ENCODE measurements at places on chromosomes 13 and 19. TPM values are rescaled to one million over a fixed set of nuclear protein-coding genes. Genes with fewer than 3 reads are reported as not detected.

The DZIP1 gene
- 0.41 TPM for polyA plus RNA-seq

The ZIC2 gene
- 0.05 TPM for polyA plus RNA-seq

The WDR88 gene
- polyA plus RNA-seq, result 0.19 TPM

The ZNF677 gene
- 0.09 TPM for polyA plus RNA-seq

The IL27RA gene
- 40.8 TPM for polyA plus RNA-seq

The FUT2 gene
- 0.13 TPM for polyA plus RNA-seq

The MAMSTR gene
- 0.48 TPM for polyA plus RNA-seq

The EBI3 gene
- polyA plus RNA-seq, result 278 TPM

The CRLF1 gene
- polyA plus RNA-seq, result 0.63 TPM

The ZNF93 gene
- 2.4 TPM for polyA plus RNA-seq

The PLIN5 gene
- not detected for polyA plus RNA-seq

The SMAD9 gene
- 0.29 TPM for polyA plus RNA-seq
